Activated CD4-positive, alpha-beta T cell treated with anti-CD3 and anti-CD28 coated beads for 36 hours (primary cell): ENCODE measurements at places on chromosomes 6 and 20. TPM values are rescaled to one million over a fixed set of nuclear protein-coding genes. Genes with fewer than 3 reads are reported as not detected.

GRCh38 chr6:53829698-53830221, 35.0 kb downstream of the LRRC1 start:
- no peaks in the 10 kb centered on the region for H3K27me3 ChIP-seq
- H3K4me1 ChIP-seq: peaks cover 7% of the 10 kb centered on the region

- no peak overlapping the region for H3K27ac ChIP-seq
- peaks cover 2% of the 10 kb centered on the region for H3K4me1 ChIP-seq
- no peak overlapping the region for H3K4me3 ChIP-seq
- peaks cover 5% of the 10 kb centered on the region for H3K36me3 ChIP-seq
- no peak for DNase-seq
Observed at GRCh38 chr6:130069485-130069884, 51.1 kb downstream of the L3MBTL3 start.

DNA sequence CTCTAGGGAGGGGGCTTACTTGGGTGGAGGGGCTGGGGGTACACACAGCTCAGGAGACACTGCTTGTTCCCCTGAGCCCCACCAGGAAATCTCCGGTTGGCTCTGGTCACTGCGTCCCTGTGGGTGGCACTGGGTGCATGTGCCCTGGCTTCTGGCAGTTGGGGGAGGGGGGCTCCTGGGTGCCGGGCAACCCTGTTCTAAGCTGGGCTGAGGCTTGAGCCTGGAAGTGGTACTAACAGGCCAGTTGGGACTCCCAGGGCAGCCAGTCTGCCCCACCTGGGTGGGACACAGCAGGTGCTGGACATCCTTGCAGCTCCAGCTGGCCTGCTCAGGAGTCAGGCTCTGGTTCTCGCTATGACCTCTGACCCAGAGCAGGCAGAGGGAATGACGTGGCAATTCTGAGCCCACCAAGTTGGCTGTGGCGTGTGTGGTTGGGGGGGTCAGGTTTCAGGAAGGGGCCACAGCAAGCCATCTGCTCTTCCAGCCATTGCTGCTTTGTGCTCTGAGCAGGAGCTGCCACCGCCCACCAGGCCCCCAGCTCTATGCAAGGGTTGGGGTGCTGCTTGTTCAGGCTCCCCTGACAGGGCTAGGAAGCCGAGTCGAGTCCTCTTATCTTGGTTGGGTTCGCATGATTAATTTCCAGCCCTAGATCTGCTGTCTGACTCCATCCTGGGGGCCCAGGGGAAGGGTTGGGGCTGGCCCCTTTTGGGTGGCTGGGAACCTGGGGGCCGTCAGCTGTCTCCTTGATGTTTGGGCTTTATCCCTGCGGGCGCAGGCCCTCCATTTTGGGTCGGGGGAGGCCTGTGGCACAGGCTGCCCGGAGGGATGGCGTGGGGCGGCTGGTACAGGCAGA, 590 bp downstream of the C20orf204 start:
- DNase-seq: peak; percentile 49
- H3K27ac ChIP-seq: peak overlapping the region; percentile 65
- peaks cover 49% of the 10 kb centered on the region for H3K4me1 ChIP-seq

DNA sequence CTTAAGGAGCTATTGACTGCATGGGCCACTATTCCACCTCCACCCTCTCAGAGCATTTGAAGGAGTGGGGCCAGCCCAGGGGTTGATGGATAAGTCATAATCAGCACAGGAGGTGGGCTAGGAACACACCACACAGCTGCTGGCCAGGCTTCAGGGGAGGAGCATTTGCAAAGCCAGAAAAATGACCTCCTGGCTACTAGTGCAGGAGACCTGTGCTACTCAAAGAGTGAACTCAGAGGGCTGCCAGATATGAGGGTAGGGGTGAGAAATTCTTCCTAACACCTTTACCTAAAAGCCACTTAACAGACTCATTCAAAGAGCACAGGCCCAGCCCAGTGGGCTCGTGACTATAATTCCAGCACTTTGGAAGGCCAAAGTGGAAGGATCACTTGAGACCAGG, 210.8 kb downstream of the TBXT start:
- H3K36me3 ChIP-seq: no peaks in the 10 kb centered on the region
- H3K4me3 ChIP-seq: no peak overlapping the region
- DNase-seq: no peak
- H3K27me3 ChIP-seq: no peaks in the 10 kb centered on the region

- no peak overlapping the region for H3K4me3 ChIP-seq
- DNase-seq: peak; percentile 78
- H3K36me3 ChIP-seq: no peaks in the 10 kb centered on the region
- peaks cover 5% of the 10 kb centered on the region for H3K4me1 ChIP-seq
- peaks cover 52% of the 10 kb centered on the region for H3K27me3 ChIP-seq
Observed at GRCh38 chr20:23050847-23051627, 1.6 kb upstream of the THBD start.

DNA sequence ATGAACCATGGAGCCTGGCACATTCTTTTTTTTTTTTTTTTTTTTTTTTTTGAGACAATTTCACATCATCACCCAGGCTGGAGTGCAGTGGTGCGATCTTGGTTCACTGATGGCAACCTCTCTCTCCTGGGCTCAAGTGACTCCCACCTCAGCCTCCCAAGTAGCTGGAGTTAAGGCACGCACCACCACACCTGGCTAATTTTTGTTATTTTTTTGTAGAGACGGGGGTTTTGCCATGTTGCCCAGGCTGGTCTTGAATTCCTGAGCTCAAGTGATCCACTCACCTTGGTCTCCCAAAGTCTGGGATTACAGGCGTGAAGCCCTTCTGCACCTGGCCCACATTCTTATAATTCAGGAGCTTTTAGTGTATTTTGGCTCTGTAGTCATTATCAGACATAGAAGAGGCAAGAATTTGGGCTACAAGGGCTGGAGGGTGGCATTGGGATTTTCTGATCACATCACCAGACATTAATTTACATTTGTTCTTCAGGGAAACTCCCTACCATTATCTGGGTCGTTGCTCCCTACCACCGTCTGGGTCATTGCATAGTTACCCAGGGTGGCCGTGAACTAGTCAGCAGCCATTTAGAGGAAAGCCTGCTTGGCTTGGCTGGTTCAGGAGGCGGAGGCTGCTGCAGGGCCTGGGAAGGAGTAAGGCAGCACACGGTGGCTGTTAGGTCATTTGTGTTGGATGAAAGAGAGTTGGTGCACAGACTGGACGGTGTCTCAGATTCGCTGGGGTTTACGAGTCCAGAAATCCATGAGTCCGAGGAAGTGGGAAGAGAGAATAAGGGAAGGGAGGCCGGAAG, 17.6 kb downstream of the ARID1B start:
- peak; percentile 38 for DNase-seq
- H3K27me3 ChIP-seq: no peaks in the 10 kb centered on the region
- H3K36me3 ChIP-seq: no peaks in the 10 kb centered on the region
- H3K27ac ChIP-seq: peak overlapping the region; percentile 79

DNA sequence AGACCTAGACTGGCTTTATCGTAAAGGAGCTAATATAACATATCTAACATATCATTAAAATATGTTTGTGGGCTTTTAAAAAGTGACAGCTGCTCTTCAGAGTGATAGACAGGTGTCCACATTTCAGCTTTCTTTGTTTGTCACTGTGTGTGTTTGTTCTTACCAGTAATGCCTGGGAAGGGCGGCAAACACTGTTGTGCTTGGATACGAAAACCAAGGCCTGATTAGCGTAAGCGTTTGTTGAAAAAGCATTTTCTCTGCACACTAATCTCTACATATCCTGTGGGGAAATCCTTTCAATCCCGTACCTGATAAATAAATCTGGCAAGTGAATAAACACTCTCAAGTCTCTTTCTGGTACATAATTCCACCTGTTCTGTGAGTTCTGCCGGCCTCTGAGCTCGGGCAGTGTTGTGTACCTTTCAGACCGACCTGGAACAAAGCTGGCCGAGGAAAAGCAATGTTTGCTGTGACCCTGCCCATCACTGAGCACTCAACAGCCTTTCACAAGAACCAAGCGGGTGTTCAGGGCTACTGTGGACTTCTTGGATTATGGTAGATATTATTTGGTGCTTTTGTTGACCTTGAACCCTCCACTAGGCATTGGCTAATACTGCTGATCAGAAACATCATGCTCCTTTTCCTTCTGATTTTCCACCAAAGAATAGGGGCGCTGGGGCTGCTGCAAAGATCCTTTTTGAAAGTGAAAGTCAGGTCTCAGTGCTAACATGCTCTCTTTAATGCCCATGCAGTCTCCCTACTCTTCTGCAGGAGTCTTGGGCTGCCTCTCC, 100.4 kb downstream of the CD83 start:
- H3K4me3 ChIP-seq: no peak overlapping the region
- H3K27me3 ChIP-seq: no peaks in the 10 kb centered on the region
- no peak for DNase-seq
- no peak overlapping the region for H3K27ac ChIP-seq
- H3K36me3 ChIP-seq: no peaks in the 10 kb centered on the region

- H3K4me1 ChIP-seq: peaks cover 4% of the 10 kb centered on the region
- no peak overlapping the region for H3K4me3 ChIP-seq
- DNase-seq: no peak
- H3K36me3 ChIP-seq: no peaks in the 10 kb centered on the region
Observed at GRCh38 chr6:37630281-37630799, 67.3 kb downstream of the MDGA1 start.

GRCh38 chr6:36840432-36841403, 1.5 kb upstream of the CPNE5 start:
- H3K4me1 ChIP-seq: peaks cover 10% of the 10 kb centered on the region
- peak; percentile 59 for DNase-seq
- peaks cover 21% of the 10 kb centered on the region for H3K27me3 ChIP-seq
- peak overlapping the region; percentile 62 for H3K4me3 ChIP-seq

DNA sequence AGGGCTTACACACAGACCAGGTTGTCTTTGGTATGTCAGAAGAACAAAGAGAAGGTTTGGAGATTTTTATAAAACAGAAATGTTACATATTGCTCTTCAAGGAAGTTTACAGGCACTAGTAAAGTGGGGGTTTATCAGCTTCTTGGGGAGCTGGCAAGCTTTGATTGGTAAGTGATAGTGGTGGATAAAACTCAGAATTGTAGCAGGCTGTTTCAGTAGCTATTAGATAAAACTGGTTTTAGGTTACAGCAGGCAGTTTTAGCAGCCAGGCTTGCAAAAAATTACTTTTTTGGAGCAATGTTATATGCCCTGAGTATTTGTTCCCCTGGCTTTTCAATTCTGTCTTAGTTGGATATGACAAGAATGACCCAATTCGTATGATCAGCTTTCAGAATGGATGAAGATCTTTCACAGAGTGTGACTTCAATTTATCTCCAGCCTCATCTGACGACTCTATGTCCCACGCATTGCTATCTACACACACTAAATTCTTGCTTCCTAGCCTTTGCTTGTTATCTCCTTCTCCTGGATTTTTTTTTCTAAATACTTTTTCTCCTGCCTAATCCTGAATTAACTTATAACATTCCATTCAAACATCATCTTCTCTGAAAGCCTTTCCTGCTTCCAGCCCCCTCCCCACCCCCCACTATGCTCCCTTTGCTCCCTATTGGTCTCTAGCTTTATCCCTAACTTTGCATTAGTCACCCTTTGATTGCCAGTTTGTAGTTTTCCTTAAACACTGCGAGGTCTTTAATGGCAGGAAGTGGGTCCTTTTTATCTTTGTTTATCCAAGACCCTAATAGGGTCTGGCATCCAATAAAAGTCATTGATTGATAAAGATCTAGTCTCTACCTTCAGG, 1.0 kb upstream of the TOMM34 start:
- no peaks in the 10 kb centered on the region for H3K27me3 ChIP-seq
- H3K36me3 ChIP-seq: peaks cover 34% of the 10 kb centered on the region
- H3K4me1 ChIP-seq: peaks cover 66% of the 10 kb centered on the region
- peak overlapping the region; percentile 94 for H3K4me3 ChIP-seq
- no peak for DNase-seq
- H3K27ac ChIP-seq: peak overlapping the region; percentile 99

DNA sequence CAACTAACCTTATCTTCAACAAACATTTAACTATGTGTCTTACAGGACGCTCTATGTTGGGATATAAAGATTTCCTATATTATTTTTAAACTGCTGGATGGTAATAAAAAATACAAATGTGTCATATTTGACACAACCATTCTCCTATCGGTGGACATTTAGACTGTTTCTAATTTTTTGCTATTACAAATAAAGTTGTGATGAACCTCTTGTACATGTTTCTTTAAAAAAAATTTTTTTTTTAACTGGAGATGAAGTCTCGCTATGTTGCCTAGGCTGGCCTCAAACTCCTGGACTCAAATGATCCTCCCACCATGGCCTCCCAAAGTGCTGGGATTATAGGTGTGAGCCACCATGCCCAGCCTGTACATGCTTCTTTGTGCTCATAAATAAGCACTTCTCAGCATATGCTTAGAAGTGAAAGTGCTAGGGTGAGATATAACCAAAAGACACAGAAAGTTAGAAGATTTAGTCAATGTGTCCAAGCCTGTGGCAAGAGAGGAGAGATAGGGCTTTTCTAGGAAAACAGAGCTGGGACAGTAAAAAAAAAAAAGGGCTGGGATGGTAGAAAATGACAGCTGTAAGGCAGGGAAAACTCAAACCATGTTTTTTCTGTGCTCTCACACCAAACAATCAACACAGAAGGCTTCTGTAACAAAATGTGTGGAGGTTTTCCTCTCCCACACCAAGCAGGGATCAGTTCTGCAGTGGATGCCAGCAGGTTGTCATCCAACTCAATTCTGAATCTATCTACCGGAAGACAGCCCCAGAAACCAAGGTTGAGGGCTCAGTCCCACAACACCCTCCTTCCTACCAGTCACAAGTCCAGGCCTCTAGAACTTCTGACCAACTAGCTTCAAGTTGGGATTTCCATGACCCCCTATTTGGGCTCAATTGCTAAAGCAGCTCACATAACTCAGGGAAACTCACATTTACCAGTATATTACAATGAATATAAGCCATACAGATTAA, 70.0 kb upstream of the SMIM29 start:
- peaks cover 9% of the 10 kb centered on the region for H3K36me3 ChIP-seq
- H3K4me3 ChIP-seq: no peak overlapping the region
- no peaks in the 10 kb centered on the region for H3K27me3 ChIP-seq
- H3K4me1 ChIP-seq: peaks cover 46% of the 10 kb centered on the region

GRCh38 chr6:18478610-18479009, 91.5 kb downstream of the RNF144B start:
- H3K27me3 ChIP-seq: peaks cover 17% of the 10 kb centered on the region
- peaks cover 8% of the 10 kb centered on the region for H3K4me1 ChIP-seq
- DNase-seq: no peak
- H3K27ac ChIP-seq: no peak overlapping the region

DNA sequence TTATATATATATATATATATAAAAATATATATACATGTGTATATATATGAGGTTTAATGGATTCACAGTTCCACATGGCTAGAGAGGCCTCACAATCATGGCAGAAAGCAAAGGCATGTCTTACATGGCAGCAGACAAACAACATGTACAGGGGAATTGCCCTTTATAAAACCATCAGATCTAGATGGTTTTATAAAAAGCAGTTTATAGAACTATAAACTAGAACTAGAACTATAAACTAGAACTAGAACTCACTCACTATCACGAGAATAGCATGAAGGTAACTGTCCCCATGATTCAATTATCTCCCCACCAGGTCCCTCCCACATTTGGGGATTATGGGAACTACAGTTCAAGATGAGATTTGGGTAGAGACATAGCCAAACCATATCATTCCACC, 56.8 kb downstream of the PDSS2 start:
- H3K27ac ChIP-seq: no peak overlapping the region
- no peaks in the 10 kb centered on the region for H3K27me3 ChIP-seq
- H3K4me1 ChIP-seq: no peaks in the 10 kb centered on the region

- H3K4me3 ChIP-seq: no peak overlapping the region
- H3K27ac ChIP-seq: no peak overlapping the region
- no peak for DNase-seq
Observed at GRCh38 chr6:168148231-168148849, 69.3 kb upstream of the FRMD1 start.

LPIN3 gene
- total RNA-seq: 4.0 TPM

WFDC12 gene
- total RNA-seq: not detected

STX11 gene
- 19.6 TPM for total RNA-seq

FOXA2 gene
- not detected for total RNA-seq

RBBP8NL gene
- total RNA-seq: not detected

ENPP3 gene
- 0.57 TPM for total RNA-seq

AGPAT4 gene
- 5.0 TPM for total RNA-seq

CDH22 gene
- total RNA-seq: not detected

TMC2 gene
- total RNA-seq: not detected

RSPO3 gene
- not detected for total RNA-seq

PLN gene
- total RNA-seq: not detected

SYNCRIP gene
- total RNA-seq: 191 TPM

RFX6 gene
- total RNA-seq: not detected
